ENCODE measurements at places on chromosomes 11 and 22.

DNA sequence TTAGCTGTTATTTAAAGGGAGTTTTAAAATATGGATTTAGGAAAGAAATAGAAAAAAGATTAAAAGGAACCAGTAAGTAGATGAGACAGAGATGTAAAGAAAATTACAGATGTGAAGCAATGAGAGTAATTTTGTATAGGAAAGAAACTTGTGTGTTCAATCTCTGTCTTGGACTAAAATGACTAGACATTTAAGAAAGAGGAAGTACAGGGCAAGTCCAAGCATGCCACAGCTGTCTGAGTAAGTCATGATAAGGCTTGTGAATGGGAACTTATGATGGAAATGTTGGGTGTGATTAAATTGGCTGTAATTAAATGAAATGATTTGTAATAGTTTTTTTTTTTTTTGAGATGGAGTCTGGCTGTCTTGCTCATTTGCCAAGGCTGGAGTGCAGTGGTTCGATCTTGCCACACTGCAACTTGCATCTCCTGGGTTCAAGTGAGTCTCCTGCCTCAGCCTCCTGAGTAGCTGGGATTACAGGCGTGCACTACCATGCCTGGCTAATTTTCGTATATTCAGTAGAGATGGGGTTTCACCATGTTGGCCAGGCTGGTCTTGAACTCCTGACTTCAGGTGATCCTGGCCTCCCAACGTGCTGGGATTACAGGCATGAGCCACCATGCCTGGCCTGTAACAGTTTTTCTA is 5.9 kb upstream of the ACY3 start:
- no peak for DNase-seq

GRCh38 chr11:27004103-27004502 is 10.2 kb downstream of the FIBIN start:
- DNase-seq: no peak

DNA sequence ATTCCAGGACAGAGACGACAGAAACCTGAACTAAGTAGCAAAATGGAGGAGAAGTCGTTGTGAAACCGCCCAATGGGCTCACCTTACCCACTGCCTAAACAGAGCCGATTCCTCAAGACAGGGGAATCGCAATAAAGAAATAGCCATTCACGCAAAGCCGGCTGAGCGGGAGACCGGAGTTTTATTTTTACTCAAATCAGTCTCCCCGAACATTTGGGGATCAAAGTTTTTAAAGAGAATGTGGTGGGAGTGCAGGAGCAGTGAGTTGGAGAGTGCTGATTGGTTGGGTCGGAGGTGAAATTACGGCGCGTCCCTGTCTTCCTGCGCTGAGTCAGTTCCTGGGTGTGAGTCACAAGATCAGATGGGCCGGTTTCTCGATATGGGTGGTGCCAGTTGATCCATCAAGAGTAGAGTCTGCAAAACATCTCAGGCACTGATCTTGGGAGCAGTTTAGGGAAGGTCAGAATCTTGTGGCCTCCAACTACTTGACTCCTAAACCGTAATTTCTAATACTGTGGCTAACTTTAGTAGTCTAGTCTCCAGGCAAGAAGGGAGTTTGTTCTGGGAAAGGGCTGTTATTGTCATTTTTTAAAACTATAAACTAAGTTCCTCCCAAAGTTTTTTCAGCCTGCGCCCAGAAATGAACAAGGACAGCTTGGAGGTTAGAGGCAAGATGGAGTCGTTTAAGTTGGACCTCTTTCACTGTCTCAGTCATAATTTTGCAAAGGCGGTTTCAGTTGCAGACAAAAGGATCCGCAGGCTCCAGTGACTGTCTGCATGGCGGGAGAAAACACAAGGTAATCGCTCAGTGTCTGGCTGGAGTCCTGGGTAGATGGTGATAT is 34.1 kb downstream of the OR4D9 start:
- no peak for DNase-seq

- DNase-seq: no peak
Observed at GRCh38 chr11:63914896-63915691, 1.9 kb downstream of the RCOR2 start.

- DNase-seq: no peak
Observed at GRCh38 chr22:23533328-23533762, 46.7 kb downstream of the IGLL1 start.

DNA sequence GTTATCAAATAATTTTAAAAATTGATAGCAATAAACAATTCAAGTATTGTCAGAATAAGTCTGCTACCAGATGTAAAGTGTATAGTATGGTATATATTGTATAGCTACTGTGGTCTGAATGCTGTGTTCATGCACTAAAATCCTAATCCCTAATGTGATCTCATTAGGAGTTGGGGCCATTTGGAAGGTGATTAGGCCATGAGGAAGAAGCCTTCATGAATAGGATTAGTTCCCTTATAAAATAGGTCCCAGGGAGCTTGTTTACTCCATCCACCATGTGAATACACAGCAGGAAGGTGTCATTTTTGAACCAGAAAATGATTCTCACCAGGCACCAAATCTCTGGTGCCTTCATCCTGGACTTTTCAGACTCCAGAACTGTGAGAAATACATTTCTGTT is 363.0 kb upstream of the CNTN5 start:
- DNase-seq: no peak

DNA sequence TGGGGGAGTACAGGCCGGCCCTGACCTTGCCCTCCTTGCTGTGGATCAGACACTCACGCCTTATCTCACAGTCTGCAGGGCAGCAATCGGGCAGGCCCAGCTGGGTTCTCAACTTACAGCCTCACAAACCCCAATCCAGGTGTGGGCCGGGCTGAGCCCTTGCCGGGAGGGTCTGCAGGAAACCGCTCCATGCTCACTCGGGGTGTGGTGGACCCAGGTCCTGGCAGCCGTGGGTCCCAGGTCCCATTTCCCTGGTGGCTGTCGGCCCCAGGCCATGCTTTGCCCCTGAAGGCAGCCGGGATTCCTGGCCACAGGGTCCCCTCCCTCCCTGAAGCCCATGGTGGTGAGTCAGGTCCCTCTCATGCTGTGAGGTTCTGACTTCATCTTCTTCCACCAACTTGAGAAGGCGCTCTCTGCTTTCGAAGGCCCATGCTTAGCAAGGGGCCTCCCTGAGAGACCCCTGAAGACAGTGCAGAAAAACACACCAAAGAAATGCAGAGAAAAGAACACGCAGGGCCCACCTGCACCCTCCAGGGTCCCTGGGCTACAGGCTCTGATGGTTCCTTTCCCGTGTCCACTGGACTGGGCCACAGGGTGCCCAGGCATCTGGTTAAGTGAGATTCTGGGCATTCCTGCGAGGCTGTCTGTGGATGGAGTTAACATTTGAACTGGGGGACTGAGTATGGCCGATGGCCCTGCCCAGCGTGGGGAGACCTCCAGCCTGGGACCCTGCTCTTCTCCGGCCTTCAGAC is 588.2 kb downstream of the BRD1 start:
- no peak for DNase-seq

- DNase-seq: no peak
Observed at GRCh38 chr11:111063726-111064517, 181.6 kb upstream of the POU2AF2 start.

GRCh38 chr11:123549926-123550917 is 104.2 kb downstream of the SCN3B start:
- no peak for DNase-seq

- no peak for DNase-seq
Observed at GRCh38 chr22:49084206-49084605, 743.5 kb downstream of the BRD1 start.
